Fibroblast of the aortic adventitia (primary cell): ENCODE measurements at places on chromosomes 5 and 9. TPM values are rescaled to one million over a fixed set of nuclear protein-coding genes. Genes with fewer than 3 reads are reported as not detected.
A peak's percentile ranks its signal among the peaks of the same experiment; 100 is the strongest.

The IL9 gene
- total RNA-seq: not detected in 2 replicates

The ARL10 gene
- total RNA-seq: 9.3 and 19.9 TPM in 2 replicates

The STPG3 gene
- total RNA-seq: not detected in 2 replicates

The CD74 gene
- total RNA-seq: 0.41 and 1.1 TPM in 2 replicates

The SLC34A1 gene
- not detected in 2 replicates for total RNA-seq

The SNCB gene
- not detected in 2 replicates for total RNA-seq

The SPARC gene
- total RNA-seq: 1,011 and 5,653 TPM in 2 replicates

The NEURL1B gene
- total RNA-seq: 1.3 and 2.5 TPM in 2 replicates

The CCL27 gene
- total RNA-seq: not detected in 2 replicates

The LHX3 gene
- total RNA-seq: not detected in 2 replicates

The LCN10 gene
- total RNA-seq: not detected in 2 replicates

DNA sequence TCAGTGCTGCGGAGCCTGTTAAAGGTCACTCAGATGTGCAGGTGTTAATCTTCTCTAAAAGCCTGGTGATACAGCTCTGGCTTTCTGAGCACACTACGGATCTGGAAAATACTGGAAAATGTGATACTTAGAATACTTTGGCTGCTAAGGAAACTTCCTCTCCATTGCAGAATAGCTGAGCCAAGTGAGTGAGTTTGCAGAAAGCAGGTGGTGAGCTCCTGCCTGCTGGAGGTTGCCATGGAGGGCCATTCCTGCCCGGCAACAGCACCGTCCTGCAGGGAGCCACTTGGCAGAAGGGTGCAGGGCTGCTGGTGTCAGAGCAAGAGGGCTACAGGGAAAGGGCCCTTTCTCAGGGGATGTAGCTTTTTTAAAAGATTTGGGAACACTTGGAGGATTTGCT is 40.7 kb downstream of the SECISBP2 start:
- no peak for DNase-seq

- DNase-seq: no peak
Observed at GRCh38 chr9:128494746-128495129, 9.8 kb upstream of the GLE1 start.

GRCh38 chr9:121830441-121831140 is 179.2 kb downstream of the DAB2IP start:
- no peak for DNase-seq

- no peak for DNase-seq
Observed at GRCh38 chr5:68415177-68416085, 199.9 kb downstream of the PIK3R1 start.

DNA sequence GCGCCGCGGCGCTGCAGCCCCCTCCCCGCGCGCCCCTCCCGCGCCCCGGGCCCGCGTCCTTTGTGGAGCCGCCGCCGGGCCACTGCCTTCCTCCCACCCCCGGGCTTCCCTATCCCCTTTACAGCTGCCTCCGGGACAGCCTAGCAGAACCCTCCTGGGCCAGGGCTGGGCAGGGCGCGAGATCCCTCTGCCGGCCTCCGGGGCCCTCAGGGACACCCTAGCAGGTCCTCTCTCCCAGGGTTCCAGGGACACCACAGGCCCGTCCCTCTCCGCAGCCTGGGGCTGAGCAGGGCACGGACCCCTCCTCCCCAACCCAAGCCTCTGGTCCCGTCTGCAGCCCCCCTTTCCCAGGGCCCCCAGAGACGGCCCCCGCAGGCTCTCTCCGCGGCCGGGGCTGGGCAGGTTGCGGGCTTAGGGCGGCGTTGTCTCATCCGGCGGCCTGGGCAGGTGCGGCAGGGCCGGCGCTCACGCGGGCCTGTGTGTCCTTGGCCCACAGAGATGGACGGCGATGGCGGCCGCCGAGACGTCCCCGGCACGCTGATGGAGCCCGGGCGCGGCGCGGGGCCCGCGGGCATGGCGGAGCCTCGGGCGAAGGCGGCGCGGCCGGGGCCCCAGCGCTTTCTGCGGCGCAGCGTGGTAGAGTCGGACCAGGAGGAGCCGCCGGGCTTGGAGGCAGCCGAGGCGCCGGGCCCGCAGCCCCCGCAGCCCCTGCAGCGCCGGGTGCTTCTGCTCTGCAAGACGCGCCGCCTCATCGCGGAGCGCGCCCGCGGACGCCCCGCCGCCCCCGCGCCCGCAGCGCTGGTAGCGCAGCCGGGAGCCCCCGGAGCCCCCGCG is 710 bp downstream of the WNK2 start:
- no peak for DNase-seq

DNA sequence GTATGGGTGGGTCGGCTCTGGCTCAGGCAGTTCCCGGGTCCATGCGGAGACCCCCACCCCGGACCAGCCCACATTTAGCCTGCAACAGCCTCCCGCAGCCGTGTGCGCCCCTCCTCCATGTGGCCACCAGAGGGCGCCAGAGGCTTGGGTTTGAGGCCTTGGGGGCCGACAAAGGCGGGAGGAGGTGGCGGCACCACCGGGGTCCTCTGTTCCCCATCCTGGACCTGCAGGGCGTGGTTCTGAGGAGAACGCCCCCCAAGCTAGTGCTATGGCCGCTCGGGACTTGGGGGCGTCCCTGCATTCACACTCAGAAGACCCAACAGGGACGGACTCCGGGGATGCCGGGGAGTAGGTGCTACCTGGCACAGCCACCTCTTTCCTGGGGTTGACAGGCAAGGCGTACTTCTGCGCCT is 16.5 kb downstream of the ASS1 start:
- DNase-seq: peak; percentile 31

- DNase-seq: no peak
Observed at GRCh38 chr9:89314955-89315354, 3.3 kb upstream of the SECISBP2 start.

GRCh38 chr9:110890416-110890815 is 147.9 kb downstream of the LPAR1 start:
- peak; percentile 22 for DNase-seq

DNA sequence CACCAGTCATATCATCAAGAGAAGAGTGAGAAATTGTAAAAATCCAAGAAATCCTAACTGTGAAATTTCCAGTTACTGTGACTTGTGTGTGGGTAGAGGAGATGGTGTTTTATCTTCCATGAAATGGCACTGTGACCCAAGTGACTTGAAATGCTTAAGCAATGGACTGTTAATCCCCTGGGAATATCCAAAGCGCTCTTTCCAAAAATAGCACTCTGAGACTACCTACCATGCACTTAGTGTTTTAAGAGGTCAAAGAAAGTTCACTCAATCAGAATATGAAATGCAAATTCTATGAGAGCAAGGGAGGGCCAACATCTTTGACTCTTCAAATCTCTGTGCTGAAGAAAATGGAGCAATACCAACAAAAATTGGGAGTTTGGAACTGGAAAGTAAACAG is 244.0 kb downstream of the GABRB2 start:
- DNase-seq: no peak

GRCh38 chr5:75847561-75848021 is 130.4 kb upstream of the POC5 start:
- DNase-seq: no peak

- DNase-seq: no peak
Observed at GRCh38 chr9:109181284-109181683, 14.2 kb upstream of the FRRS1L start.

DNA sequence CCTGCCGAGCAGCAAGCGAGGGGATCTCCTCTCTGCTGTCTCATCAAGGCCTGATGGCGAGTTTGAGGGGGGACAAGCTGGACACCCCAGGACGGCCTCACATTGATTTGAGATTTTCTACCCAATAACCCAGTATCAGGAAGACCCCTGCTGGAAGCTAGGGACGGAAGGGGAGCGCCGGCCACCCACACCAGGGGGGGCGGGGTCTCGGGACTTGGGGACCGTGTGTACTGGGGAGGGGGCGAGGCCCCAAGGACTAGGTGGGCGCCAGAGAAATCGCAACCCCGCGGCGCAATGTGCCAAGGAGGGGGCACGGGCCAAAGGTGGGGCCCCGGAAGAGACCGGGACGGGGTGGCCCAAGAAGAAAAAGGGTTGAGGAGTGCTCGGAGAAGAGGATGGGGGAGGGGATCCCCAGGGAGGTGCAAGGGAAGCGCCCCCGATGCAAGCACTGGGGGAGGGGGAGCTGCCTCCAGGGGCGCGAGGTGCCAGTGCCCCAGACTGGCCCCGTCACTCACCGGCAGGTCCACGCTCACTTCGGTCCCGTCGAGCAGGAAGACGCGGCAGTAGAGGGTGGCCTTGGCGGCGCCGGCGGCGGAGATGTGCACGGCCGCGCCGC is 1.1 kb downstream of the EPB41L4B start:
- DNase-seq: no peak

DNA sequence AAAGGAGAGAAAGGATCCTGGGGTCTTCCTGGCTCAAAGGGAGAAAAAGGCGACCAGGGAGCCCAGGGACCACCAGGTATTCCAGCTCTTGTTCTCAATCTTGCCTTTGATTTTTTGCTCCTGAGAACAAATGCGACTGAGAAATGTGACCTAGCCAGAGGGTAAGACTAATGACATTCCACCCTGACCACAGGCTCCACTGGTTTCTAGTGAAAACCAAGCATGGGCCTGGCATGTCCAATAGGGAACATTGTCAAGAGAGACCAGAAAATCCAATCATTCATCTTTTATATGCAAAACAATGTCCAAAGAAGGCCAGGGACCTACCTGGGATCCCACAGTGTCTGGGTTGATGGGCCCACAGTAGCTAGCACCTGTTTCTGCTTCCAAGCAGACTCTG is 50.3 kb upstream of the TGFBR1 start:
- no peak for DNase-seq
